ENCODE measurements at places on chromosomes 7 and 10.

DNA sequence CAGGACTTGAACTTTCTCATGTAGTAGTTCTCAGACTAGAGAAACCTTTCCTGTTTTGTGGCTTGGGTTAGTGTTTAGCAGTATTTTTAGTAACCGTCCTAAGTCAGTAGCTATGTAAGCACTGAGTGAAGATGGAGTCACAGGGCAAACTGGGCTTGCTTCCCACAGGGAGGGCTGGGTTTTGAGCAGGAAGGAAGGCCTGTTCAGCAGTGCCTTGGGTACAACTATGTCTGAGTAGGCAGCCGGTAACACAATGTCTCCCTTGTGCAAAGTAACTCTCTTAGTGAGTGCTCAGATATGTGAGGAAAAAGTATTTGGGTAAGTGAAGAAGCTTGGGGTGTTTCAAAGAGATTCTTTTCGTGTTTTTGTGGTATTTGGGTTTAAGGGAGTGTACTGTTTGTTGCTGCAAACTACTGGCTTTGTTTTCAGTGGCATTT lies 96.4 kb downstream of the CCSER2 start:
- DNase-seq: peak; percentile 19

DNA sequence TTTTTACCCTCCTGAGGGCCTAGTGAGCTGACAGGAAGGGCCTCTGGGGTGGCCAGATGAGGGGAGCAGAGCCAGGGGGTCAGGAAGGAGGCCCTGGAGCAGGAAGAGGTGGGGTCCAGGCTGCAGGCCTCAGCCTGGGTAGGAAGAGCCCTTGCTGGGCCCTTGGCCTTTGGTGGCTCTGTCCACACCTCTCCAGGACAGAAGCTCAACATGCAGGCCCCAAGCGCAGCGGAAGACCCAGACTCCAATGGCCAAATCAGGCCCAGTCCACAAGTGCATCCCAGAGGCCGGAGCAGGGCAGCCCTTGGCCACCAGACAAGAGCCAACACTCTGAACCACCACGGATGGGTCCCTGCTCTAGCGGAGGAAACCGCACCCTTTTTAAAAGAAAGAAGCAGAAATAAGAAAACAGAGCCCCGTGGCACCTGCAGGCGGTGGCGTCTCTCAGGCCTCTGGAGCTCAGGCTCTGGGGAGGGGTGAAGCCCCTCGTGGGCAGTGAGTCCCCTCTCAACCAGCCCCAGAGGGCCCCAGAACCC lies 52.8 kb downstream of the FOXL3 start:
- DNase-seq: no peak

DNA sequence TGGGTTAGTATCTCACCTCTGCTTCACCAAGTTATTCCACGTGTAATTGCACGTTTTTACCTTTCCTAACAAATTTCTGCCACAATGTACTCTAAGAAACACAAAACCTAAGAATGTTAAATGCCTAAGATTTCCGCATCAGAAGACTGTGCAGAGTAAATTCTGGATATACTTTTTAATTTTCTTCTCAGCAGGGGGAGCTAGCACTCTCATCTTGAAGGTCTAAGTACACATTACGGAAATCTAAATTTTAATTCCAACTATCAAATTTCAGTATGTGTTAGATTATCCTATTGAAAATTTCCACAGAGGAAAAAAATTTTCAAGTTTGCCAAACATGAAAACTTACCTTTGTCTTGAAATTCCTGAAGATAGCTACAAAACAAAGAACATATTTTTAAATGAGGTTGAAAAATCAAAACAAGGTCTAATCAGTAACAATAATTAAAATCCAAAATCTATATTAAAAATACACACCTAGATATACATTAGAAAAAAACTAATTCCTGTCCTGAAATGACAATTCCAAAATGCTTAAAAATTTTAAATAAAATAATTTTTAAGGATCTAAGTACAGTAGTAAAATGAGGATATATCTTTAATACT lies 10.5 kb downstream of the SKAP2 start:
- peak; percentile 20 for DNase-seq

GRCh38 chr7:91656541-91657482 lies 223.7 kb downstream of the MTERF1 start:
- DNase-seq: no peak

DNA sequence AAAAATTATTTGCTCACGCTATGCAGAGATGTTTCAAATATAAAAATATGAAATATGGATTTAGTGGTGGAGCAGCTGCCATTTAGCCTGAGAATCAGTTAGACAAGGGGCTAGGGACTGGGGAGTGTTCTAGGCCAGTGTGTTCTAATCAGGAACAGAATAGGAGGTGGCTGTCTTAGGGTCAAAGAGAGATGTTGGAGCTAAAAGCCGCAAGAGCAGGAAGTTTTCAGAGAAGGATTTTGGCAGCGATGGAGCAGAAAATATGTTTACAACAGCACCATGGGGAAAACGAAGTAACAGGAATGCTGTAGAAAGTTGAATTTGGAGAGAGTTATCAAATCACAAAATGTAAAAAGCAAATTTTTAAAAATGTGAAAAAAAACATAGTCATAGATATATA lies 314.0 kb upstream of the SEMA3A start:
- DNase-seq: no peak

DNA sequence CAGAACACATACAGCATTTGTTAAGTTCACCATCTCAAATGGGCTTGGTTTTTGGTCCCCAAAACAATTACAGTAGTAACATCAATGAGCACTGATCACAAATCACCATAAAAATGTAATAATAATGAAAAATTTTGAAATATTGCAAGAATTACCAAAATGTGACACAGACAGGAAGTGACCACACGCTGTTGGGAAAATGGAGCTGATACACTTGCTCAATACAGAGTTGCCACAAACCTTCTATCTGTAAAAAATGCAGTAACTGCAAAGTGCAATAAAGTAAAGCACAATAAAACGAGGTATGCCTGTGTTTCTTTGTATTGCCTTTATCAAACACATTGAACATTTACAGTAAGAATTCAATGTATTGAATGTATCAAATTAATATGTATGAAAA lies 262.7 kb downstream of the CTNNA3 start:
- DNase-seq: no peak

DNA sequence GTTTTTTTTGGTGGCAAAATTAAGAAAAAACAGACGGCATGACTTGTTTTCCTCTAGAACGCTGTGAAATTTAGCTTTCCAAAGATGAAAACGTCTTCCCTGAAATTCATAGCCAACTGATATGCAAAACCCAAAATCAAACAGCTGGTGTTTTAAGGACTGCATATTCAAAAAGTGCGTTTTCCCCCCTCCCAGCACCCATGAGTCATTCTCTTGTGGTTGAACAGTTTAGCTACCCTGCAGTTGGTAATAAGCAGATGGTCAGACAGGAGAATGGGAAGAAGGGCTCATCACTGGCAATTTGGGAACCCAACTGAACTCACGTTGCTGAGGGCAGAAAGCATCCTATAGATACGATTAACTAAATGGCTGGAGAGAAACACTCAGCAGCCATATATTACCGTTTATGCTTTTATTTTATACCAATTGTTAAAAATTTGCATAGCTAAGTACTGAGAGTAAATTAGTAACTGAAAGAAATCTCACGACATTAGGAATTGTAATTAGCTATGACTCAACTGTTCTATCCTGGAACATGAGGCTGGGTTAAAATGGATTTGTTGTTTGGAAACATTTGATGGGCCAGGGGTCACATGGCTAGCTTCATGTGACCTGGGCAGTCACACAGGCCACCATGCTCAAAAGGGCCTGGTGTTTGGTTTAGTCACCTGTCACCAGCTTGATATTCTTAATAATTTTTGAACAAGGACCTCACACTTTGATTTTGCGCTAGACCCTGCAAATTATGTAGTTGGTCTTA lies 343.1 kb downstream of the PHTF2 start:
- no peak for DNase-seq

GRCh38 chr10:62661143-62661542 lies 143.4 kb upstream of the ADO start:
- DNase-seq: no peak

DNA sequence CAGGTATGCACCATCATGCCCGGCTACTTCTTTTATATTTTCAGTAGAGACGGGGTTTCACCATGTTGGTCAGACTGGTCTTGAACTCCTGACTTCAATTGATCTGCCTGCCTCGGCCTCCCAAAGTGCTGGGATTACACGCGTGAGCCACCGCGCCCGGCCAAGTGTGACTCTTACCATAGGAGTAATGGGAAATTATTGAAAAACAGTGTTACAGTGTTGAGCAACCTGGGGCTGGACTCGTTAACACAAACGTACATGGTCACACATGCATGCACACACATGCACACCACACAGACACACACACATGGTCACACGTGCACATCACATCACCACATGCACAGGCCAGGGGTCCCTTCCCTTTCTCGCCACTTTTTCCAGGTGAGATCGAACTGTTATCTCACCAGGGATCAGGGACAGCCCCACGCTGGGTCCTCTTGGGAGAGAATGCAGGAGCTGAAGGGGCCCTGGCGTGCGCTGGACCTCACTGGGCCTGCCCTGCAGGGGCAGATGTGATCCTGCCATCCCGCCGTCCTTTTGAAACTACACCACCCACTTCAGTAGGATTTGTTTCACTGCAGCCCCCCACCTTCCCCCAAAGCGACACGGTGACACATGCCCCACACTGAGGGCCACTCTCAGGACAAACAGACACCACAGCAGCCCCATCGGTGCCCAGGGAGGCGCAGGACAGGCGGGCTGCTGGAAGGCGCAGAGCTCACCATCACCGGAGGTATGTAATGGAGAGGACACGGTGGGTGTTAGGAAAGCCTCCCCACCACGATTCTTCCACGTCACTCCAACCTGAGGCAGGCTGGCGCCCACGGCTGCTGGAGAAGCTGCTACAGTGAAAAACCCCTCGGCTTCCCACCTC lies 10.2 kb downstream of the RADIL start:
- peak; percentile 60 for DNase-seq

GRCh38 chr10:48333856-48334255 lies 27.4 kb downstream of the MAPK8 start:
- no peak for DNase-seq
